D721Med (cell line): ENCODE measurements at places on chromosomes 12 and 14.
A peak's percentile ranks its signal among the peaks of the same experiment; 100 is the strongest.

DNA sequence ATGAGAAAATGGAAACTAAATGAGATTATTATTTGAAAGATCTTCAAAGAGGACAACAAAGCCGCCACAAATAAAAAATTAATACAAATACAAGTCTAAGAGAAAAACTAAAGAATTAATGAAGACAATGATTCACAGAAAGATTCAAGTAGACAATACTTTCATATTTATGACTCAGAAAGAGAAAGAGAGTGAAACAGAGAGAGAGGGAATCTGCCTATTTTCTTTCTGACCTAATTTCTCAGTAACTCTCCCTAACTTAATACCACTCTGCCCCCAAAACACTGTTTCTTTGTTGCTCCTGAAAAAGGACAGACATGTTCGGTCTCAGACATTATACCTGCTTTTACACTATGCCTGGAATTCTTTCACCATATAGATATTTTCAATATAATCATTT is 259.1 kb downstream of the SLC6A15 start:
- DNase-seq: no peak

GRCh38 chr14:22417914-22418313 is 171.1 kb downstream of the DAD1 start:
- DNase-seq: no peak

GRCh38 chr14:98954349-98955000 is 317.5 kb downstream of the BCL11B start:
- DNase-seq: no peak

GRCh38 chr12:113724794-113725556 is 241.2 kb downstream of the RBM19 start:
- DNase-seq: no peak

DNA sequence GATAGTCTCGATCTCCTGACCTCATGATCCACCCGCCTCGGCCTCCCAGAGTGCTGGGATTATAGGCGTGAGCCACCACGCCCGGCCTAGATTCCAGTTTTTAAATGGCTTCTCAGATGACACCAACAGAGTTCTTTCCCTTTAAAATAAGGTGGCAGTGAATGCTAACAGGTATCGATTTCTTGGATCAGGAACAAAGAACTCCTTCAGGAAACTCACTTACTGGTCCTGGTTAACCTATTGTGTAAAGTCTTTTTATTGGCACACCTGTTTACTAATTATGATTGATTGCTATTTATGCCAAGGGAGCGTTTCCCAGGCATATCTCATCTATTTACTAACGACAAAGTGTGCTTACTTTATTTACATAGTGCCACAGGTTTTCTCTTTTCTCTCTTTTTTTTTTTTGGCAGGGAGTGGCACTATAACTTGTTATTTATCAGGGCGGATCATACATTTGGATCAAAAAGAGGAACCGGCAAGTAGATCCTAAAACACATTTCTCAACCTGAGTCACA is 89.7 kb downstream of the GLT1D1 start:
- DNase-seq: no peak

DNA sequence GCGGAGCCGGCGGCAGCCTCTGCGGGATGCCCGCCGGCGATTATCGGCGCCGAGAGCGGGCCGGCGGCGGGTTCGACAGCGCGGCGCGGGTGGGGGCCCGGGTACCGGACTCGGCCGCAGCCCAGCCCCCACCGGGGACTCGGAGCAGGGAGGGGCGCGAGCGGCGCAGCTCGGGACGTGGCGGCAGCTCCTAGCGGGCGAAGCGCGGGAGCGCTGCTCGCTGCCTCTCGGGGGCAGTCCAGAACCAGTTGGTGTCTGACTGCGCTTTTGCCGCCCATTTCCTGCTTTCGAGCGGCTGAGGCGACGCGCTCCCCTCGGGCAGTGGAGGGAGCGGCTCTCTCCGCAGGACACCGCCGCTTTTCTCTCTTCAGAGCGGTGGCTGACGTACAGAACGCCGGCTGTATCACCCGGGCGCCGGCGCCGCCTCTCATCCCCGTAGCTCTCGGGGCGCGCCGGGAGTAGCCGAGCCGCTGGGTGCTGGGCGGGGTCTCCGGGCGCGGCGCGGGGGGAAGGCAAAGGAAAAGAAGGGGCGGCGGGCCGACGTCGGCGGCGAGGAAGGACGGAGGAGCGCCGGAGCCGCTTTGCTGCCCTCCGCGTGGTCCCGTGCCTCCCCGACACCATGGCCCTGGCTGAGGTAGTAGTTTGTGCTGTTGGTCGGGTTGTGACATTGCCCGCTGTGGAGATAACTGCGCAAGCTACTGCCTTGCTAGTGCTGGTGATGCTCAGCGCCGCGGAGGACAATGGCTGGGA is 136.6 kb downstream of the MON2 start:
- DNase-seq: peak; percentile 29

GRCh38 chr14:99821519-99822508 is 28.6 kb downstream of the EML1 start:
- no peak for DNase-seq

DNA sequence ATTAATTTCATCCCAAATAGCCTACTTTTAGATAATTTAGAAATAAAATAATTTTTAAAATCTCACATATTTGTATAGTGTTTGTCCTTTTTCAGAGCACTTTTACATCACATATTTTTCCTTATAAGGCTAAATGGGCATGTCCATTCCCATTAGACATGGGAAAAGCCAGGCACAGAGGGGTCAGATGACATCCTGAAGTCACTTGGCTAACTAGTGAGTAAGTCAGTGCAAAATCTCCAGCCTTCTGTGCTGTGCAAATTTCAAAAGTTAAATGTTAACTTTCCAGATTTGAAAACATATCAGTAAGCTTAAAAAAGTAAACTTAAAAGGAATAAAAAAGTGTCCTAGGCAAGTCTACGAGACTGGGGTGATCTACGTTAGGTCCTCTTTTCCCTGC is 117.4 kb downstream of the EMP1 start:
- DNase-seq: no peak

DNA sequence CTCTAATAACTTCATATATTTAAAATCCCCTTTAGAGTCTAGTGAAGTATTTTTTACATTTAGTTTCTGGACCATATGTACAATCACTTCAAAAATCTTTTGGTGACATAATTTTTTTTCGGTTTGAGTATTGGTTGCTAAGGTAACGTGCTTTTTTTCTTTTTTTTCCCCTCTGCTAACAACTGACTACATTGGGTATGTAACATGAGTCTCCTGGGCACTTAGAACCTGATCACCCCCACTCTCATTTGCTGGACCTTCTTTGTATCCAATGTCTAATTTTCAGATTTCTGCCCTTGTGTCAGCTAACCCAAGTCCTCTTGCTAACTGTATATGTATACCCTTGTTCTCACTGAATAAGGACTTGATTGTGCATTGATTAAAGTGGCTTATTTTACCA is 592.9 kb upstream of the FLRT2 start:
- no peak for DNase-seq

DNA sequence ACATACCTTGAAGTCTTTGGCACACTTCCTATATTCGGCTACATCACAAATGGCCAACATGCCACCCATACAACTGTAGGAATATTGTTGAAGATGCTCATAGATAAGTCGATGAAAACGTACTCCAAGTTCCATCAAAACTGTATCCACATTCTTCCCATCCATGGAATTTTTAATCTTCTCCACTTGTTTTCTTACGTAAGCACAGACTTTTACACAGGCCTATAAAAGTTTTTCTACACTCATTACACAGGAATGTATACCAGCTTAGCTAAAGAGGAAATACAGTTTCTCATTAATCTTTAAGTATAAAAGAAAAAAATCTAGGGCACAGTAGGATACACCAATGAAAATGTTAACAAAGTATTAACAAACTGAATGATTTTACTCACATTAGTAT is 59.1 kb downstream of the EXOC5 start:
- no peak for DNase-seq

- DNase-seq: no peak
These were observed 116.6 kb downstream of the ETV6 start for GRCh38 chr12:11765817-11766794.

DNA sequence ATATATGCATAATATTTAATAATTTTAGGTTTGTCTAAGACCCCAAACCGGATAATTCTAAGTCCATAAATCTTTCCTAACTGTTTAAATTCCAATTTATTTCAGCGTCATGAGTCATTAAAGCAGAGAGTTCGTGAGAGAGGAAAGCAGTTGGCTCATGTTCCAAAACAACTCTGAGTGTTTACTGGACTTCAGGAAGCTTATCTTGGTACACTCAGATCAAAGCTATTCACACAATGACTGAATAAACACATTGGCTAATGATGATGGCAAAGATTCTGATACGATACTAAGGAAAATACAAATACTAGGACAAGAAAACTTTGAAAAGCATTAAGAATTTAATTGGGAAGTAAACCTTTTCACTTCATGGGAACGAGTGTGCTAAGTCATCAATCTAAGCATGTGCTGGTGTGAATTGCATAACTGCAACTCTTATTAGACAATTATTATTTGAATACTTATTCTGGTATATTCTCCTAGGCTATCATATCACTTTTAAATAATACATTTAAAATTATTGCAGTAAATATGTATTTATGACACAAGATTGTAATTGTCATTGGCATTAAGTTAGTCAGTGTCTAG is 34.8 kb upstream of the CLEC14A start:
- no peak for DNase-seq

DNA sequence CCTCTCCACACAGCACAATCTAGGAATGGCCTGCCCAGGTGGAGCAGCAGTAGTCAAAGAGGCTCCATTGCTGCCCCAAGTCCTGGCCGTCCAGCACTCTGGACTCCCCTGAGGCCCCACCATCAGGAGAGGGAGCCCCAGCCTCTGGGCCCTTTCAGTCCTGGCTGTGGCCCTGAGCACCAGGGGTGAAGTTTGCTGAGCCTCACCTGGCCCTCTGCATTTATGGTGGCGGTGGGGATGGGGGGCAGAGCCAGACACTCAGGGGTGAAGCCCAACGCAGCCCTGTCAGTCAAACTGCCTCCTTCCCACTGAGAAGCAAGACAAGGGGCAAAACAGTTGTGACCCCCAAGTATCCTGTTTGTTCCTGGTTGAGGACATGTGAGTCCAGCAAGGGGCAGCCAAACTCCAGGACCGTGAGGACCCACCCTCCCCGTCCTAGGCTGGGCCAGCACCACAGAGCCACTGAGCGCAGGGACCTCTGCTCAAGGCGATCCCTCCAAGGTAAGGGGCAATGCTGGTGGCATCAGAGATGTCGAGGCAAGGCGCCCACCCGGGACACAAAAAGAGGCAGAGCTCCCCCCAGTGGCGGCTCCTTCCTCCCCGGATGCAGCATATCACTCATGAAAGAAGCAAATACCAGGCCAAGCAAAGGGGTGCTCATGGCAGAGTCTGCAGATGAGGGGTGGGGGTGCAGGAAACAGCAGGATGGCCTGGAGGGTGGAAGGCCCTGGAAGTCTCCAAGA is 4.8 kb upstream of the AMN start:
- peak; percentile 73 for DNase-seq

- no peak for DNase-seq
These were observed 24.2 kb upstream of the SNRPF start for GRCh38 chr12:95834572-95834971.

DNA sequence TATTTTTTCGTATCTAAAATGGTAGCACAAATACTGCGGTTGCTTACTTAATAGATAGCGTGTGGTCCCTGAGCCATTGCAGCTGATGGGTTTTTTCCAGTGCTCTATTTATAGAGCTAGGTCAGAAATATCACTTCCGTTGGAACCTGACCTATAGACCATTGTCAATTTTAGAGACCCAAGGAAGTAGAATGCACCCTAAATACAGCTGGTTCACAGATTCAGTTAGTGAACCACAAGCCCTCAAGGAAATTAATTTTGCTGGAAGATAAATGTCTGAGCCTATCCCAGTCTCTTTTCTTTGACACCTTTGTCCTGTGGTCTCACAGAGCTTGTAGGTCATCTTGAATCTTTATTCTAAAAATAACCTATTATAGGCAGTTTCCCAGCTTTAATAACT is 391.0 kb downstream of the ZFP36L1 start:
- DNase-seq: no peak

GRCh38 chr12:113838896-113839295 is 127.2 kb downstream of the RBM19 start:
- no peak for DNase-seq

- DNase-seq: no peak
These were observed 305.7 kb upstream of the FLRT2 start for GRCh38 chr14:85224241-85224640.

DNA sequence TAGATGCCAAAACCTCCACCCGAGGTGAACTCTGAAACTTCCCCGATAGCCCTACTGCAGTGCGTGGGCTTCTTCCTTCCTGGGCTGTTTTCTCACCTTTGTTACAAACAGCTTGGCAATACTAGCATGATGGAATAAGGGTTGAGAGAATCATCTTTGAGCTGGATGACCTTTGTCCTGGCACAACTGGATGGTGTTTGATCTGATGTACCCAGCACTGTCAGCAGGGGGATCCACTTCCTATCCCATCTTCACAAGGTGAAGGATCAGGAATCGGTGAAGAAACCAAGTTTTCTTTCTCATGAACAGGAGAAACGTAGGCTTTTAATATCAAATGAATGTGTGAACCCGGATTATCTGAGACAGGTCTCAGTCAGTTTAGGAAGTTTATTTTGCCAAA is 19.5 kb upstream of the LRRC10 start:
- DNase-seq: no peak

- DNase-seq: no peak
These were observed 17.9 kb downstream of the ZDHHC22 start for GRCh38 chr14:77123381-77124325.

DNA sequence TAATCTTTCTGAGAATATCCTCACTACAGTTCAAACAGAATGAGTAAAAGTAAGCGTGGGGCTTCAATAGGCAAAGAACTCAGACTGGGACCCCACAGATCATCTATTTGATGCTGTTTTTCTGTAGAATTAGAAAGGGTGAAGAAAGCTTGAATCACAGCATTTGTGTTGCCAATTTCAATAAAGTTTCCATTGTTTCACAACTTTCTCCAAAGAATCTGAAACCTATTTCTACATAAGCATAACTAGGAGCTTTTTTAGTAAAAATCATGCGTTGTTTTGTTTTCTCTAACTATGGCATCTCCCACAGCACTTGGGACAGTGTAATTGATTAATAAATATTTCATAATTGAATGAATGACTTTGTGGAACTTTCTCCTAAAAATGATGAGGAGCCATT is 16.7 kb upstream of the NEDD1 start:
- no peak for DNase-seq

DNA sequence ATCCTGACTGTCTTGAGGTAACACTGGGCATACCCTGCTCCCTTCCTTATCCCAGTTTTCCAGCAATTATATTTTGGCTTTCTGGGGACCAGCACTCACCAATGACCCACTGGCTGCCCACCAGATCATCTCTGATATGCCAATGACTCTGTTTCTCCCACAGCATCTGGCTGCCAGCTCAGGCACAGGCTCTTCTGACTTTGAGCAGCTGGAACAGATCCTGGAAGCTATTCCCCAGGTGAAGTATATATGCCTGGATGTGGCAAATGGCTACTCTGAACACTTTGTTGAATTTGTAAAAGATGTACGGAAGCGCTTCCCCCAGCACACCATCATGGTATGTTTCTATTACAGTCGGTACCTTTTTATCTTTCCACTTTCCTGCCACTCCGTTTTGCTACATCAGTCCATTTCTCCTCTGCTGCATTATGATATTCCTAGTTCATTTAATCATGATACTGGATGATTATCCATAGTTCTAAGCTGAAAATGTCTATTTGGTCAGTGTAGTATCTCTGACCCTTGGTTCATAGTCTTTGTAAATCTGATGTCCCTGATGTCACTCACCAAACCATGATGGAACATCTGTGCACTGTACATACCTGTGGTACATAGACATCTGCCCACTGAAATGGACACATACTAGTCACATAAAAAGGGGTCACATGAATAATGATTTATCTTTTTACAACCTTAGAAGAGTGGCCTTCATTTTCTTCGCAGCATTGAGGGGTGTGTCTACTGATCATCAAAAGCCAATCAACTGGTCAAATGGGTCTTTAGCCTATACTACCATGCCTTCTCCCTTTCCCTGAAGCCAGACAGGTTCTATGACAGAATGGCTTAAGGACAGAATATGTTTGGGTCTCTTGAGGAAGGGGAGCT is 3.3 kb downstream of the GMPR2 start:
- no peak for DNase-seq
